ENCODE measurements at places on chromosomes 2 and 18.

DNA sequence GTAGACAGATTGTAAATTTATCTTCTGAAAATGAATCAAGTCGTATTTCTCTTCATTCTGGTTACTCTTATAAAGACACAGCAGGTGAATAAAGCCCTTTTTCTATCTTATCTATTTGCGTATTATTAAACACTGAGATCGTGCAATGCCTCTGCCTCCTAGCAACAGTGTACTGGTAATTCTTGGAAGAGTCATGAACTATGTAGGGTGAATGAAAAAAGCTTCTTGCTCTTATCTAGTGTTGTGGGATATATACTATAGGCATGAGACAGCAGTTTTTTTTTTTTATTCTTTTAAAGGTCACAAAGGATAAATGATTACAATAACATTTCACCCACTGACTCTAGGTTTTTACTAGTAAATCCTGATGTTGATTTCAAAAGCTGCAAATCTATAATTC is 324.2 kb downstream of the PDE11A start:
- no peak for DNase-seq

DNA sequence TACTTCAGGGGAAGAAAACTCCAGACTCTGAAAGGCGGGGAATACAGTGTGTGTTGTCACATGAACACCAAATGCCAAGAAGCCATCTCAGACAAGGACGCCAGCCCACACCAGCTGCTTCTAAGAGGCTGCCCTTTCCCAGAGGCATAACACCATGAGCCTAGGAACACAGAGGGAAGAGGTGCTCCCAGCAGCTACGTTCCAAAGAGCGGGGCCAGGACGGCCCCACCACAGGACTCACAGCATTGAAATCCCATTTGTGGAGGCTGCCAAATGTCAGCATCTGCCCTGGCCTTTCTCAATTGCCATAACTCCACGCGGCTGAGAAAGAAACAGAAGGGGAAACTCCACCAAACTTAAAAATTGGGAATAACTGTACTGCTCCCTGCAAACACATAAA is 20.1 kb upstream of the ID2 start:
- DNase-seq: no peak

GRCh38 chr18:9104244-9104901 is 1.9 kb downstream of the NDUFV2 start:
- DNase-seq: no peak

DNA sequence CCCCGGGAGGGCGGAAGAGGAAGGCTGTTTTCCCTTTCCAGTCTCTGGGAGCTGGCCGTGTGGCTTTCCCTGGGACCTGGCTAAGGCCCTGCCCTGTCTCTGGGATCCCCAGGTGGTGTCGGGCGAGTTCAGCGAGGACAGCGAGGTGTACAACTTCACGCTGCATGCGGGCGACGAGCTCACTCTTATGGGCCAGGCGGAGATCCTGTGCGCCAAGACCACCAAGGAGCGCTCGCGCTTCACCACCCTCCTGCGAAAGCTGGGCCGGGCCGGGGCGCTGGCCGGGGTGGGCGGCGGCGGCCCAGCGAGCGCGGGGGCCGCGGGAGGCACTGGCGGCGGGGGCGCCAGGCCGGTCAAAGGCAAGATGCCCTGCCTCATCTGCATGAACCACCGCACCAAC is 11.2 kb downstream of the GAREM2 start:
- no peak for DNase-seq

- no peak for DNase-seq
Observed at GRCh38 chr18:24936691-24937090, 415.3 kb downstream of the ZNF521 start.

DNA sequence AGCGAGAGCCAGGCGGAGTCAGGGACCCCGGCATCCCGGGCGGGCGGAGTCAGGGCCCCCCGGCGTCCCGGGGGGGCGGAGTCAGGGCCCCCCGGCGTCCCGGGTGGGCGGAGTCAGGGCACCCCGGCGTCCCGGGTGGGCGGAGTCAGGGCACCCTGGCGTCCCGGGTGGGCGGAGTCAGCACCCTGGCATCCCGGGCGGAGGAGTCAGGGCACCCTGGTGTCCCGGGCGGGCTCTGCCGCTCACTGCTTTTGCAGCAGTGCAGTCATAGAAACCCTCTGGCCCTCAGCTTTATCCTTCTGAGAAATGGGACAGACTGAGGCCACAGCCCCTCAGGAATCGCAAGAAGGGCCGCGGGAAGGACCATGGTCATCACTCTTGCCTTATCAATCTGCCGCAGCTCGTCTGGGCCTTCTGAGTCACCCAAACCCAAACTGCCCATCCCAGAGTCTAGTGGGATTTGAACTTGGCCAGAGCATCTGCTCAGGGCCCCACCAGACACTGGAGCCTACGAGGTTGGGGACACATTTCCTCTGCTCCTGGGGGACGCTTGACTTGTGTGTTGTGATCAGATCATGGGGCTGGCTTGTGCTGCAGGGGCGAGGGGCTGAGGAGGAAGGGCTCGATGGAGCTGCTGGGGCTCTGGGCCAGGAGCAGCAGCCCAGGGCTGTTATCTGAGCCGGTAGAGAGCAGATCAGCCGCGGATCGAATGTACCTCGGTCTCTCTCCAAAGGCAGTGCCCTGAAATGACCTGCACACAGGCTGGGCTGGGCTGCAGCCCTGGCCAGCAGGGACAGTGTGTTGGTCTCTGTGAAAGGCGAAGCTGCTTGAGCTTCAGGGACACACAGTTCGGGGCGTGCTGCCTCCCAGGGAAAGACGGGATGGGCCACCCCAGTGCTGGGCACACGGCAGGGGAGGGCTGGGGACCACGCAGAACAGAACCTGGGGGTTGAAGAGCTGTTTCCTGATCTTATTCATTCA is 290.1 kb upstream of the HDAC4 start:
- no peak for DNase-seq

GRCh38 chr18:50374220-50374752 is 560 bp upstream of the SKA1 start:
- DNase-seq: no peak

DNA sequence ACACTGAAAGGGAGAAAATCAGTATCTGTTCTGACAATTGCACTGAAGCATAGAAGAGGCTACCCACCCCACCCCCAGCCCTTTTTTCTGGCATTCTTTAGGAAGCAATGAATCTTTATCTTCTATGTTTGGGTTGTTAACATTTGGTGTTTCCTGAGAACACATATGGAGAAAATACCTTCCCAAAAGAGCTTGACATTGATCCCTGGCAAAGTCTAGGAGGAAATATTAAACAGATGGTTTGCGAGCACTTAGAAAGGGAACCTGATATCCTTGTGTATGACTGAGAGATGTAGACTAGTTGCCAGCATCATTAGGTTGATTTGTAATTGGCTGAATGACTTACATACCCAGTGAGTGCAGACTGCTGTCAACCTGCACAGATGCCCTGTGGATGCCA is 42.9 kb downstream of the DOK1 start:
- DNase-seq: no peak

DNA sequence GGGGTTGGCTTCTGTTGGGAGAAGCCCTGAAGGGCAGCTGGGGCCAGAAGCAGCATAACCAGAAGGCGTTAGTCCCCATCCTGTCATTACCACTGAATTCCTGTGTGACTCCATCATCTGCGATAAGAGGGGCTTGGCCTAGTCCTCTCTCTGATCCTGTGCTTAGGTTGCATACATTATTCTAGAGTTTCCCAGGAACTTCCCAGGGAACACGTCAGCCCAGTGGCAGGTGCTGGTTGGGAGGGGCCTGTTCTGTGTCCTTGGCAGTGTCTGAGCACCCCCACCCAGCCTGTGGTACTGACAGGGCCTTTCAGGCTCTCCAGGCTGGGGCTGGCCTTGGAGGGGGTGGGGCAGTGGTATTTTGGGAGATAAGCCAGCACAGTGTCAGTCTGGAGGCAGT is 4.5 kb upstream of the TOGARAM2 start:
- no peak for DNase-seq

GRCh38 chr18:22186484-22186971 is 17.1 kb downstream of the GATA6 start:
- no peak for DNase-seq

DNA sequence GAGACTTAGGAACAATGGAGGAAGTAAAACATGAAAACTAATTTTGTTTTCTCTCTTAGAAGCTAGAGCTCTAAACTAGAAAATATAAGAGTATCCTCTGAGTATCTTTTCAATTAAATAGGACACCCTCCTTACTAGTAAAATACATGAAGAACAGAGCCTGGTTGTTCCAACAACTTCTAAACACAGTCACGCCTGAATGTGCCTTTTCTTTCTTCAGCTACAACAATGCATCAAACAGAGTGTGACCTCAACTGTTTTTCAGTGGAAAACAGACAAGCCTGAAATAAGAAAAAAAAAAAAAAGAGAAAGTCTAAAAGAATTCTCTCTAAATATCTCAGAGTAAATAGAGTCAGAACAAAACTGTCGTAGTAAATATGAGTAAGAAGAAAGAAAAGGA is 928.8 kb downstream of the CNTNAP5 start:
- no peak for DNase-seq

DNA sequence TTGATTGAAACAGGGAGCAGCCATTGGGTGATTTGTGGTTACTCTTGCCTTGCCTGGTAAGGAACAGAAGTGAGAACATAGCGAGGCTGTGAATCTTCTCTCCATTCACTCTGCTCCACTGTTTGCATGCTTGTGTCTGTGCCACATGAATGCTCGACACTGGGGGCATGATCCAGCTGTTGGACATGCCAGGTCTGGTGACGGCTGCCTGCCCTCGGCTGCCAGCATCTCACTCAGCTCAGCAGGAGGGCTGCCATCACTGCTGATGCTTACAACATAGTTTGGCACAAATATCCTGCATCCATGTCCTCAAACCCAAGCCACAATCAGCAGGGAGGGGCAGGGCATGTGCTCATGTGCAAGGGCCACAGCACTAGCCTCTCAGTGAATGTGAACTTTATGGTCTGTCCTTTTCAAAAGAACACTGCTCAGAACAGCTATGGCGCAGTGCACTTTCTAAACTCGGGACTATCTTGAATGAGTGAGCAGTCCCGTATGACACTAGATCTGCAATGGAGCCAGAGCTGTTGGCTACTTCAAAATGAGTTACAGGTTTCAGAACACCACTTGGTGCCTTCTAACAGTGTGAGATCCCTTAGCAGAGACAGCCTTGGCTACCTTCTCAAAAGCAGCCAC is 126.3 kb downstream of the NRP2 start:
- DNase-seq: no peak

- no peak for DNase-seq
Observed at GRCh38 chr2:26558271-26559043, 80.5 kb upstream of the OTOF start.

DNA sequence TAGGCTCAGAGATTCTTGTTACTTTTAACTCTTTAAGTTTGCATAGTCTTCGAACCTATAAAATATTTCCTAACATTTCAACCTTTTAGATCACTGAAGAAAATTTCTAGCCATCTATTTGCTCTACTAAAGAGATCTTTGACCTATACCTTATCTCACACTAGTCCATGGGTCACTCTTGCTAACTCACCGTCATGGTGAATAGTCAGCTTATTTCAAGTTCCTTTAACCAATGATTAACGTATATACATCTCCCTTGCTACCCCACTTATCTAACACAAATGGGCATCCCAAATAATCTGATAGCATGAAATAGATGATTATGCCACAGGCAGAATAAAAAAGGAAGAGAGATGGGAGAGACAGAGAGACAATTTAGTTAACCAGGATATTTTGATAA is 303.1 kb downstream of the GPD2 start:
- no peak for DNase-seq

GRCh38 chr2:68709421-68709911 is 25.1 kb upstream of the ARHGAP25 start:
- no peak for DNase-seq

DNA sequence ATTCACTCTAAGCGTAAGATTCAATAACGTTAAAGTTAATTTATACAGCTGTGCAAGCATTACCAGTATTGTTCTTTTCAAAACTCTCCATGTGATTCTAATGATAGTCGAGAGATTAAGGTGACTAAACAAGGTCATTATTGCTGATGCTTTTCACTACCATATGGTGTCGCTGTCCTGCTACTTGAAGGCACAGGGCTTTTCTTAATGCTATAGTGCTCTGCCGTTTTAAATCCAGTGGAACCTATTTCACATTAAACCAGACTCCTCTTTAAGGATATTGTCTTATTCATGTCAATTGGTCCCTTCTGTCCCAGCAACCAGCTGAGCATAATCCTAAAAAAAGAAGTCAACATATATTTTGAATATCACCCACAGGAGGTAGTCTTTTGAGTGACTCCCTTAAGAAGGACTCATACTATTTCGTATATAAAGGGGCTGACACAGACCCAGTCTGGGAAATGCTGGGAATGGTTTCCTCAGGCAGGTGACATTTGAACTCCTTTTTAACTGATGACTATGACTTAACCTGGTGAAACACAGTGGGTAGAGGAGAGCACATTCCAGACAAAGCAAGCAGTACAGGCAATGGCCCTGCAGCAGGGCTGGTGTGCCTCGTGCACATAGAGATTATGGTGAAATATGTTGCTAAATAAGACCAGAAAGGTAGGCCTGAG is 53.9 kb upstream of the CYTIP start:
- DNase-seq: no peak

- DNase-seq: no peak
Observed at GRCh38 chr2:26850505-26850904, 2.6 kb downstream of the DPYSL5 start.
